ENCODE measurements at places on chromosomes 6 and 20.

DNA sequence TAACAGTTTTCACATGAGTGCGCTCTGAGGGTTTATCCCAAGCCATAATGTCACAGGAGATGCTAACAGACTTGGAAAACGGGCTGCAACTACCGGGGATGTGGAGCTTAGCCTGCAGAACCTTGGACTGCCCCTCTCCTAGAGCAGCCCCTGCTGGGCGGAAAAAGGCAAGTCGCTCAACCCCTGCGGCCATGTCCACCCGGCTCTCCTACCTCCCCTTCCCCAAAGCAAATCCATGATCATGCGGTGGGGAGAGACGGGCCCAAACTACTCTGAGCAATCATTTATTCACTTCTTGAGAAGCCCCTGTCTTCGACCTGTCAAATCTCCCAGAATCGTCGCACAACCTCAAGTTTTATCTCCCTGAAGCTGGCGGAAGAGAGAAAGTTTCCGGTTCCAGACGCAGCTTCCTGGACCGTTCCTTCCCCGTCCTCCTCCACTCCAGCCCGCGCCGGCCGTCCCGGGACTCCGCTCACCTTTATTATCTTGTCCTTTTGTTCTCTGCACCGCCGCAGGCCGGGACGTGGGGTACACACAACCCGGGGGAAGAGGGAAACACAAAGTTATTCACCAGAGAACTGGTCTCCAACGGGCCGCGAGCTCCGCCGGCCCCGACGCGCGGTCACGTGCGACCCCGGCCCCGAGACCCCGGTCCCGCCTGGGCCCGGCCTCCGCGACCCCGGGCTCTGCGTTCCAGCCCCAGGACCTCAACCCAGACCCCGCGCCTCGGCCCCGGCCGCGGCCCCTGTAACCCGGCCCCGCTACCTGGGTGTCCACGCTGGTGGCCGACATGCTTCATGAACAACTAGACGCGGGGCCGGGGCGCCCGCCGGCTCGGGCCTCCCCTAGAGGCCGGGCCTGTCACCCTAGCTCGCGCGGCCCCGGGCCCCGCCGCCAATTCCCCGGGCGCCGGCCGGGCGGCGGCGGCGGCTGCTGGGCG lies 560 bp downstream of the YTHDF1 start:
- DNase-seq, result peak; percentile 31

DNA sequence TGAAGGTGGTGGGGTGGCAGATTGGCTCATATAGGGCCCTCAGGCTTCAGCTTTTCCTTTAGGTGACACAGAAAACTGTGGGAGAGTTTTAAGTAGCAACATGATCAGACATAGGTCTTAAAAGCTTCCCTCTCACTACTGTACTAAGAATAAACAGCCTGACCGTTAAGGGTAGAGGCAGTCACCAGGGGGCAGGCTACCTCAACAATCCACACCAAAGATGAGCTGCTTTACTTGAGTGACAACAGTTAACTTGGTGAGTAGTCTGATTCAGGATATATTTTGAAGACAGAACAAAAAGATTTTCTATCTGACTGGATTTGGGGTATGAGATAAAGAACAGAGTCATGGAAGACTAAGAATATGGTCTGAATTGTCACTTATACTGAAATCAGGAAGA lies 193.1 kb upstream of the SHLD1 start:
- peak; percentile 52 for DNase-seq

DNA sequence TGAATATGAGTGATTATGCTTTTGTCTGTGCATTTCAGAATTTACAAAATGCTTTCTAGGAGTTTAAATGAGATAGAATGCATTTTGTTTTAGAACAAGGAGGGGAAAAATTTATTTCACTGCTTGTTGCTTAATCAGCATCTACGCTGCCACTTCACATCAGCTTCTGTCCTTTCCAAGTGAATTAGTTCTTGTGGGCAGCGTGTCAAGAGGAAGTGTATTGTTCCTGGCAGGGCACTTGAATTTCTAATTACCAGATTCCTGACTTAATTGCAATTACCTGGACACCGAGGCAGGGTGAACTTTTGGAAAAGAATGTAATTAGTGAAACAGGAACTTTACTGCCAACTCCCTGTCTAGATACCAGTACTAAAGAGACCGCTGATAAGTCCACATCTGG lies 263.5 kb downstream of the TMEM242 start:
- DNase-seq, result no peak

- no peak for DNase-seq
Measured at GRCh38 chr6:157821342-157822033, 1.6 kb upstream of the SNX9 start.

- no peak for DNase-seq
Measured at GRCh38 chr6:156009656-156010055, 554.0 kb upstream of the NOX3 start.

GRCh38 chr20:35296101-35296554 lies 3.9 kb upstream of the FAM83C start:
- no peak for DNase-seq

All from stimulated activated naive CD8-positive, alpha-beta T cell treated with anti-CD3 and anti-CD28 coated beads, Interleukin-15, Interleukin-2, amounts not matched to agents 100 U/mL and 50 U/mL, for 24 hours (primary cell).